ENCODE measurements at places on chromosomes 7 and 10.

DNA sequence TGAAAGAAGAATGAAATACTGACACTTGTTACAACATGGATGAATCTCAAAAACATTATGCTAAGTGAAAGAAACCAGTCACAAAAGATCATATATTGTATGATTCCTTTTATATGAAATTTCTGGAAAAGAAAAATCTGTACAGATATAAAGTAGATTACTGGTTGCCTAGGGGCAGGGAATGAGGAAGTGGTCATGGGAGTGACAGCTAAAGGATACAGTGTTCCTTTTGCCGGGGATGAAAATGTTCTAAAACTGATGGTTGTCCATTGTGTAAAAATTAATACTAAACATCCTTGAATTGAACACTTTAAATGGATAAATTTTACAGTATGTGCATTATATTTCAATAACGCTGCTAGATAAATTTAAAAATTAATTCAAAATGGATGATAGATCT is 25.1 kb downstream of the ALOX5 start:
- DNase-seq: no peak

DNA sequence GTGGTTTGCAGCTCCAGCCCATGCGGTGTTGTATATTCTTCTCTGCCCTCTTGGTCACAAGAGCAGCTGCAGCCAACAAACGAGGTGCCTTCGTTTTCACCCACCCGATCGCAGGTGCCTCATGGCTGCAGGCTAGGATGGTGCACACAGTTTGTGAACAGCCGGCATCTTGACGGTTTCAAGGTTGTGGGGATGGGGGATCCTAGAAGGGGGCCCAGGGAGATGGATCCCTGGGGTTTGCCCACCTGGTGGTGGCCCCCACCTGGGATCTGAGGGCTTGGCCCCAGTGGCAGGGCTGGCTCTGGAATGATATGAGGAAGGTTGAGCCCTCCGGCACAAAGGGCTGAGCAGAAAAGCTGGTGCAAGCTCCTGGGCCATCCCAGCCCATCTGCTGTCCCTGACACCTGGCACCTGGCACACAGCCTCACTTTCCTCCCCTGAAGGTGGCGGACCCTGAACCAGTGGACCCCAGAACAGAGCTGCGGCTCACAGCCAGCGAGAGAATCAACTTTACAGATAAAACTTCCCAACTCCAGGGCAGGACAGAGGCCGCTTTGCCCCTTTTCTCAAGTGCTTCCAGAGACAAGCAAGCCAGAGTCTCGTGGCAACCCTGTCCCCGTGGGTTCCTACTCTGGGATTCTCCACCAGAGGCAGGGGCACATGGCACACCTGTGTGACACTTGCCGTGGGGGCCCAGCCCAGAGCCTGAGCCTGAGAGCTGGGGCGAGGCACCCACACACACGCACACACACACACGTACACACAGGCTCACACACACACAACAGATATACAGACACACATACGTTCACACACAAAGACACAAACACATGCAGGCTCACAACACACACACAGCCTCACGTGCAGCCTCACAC is 177.3 kb upstream of the PPP2R2D start:
- no peak for DNase-seq

GRCh38 chr10:100972115-100972903 is 3.0 kb downstream of the SEMA4G start:
- DNase-seq: no peak

GRCh38 chr7:30321882-30322192 is 37.4 kb downstream of the ZNRF2 start:
- no peak for DNase-seq

GRCh38 chr10:31058795-31059703 is 27.4 kb upstream of the ZNF438 start:
- no peak for DNase-seq

DNA sequence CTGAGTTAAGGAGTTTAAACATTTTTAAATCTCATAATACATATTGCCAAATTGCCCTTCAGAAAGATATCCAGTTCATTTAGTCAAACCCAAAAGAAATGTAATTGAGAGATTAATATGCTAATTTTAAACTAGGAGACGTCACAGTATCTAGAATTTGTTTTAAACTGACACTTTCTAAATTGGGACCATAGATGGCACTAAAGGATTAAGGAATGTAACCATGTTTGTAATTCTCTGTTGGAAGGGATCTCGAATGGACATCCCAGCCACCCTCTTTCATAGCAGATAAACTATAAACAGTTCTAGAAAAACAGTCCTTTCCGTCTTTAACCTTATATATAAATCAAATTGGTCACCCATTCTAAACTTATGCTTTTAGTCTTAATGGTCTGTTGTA is 30.0 kb upstream of the SAMD9L start:
- peak; percentile 16 for DNase-seq

DNA sequence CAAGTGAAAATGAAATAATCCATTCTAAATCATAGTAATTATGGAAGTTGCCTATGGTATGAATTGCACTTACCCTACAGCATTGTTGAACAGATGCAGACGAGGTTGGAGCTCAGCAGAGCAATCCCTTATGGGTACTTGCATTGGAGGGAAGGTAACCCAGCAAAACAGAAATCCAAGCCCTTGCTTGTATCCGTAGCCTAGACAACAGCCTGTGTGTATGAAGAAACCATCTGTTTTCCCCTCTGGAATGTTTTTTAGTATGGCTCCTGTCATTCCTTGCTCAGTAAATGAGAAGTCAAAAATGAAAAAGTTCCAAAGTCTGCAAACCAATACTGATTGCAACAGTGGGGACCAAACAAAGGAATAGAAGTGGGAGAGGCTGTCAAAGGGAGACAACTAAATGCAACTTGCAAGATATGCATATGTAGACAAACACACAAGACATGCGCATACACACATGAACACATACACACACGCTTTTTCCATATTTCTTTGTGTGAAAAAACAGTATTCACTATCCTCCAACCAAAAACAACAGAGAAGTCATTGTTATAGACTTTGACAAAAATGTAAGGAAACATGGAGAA is 260.8 kb downstream of the DYNC1I1 start:
- no peak for DNase-seq

- DNase-seq: no peak
These were observed 1.0 kb downstream of the SYPL1 start for GRCh38 chr7:106110885-106111654.

DNA sequence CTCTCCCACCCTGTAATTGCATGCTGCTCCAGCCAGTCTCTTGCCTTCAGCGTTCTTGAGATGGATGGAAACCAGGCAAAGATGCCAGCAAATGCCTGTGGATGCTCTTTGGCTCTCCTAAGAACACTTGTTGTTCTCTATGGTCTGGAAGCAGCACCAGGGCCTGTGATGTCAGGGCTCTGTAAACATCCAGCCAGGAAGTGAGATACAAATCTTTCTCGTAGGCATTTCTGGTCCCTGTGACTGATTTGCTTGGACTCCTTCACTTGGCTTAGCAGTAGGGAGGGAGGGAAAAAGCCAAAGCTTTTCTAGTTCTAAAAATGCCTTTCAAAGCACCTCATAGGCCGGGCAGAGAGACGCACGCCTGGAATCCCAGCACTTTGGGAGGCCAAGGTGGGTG is 201.3 kb downstream of the REEP3 start:
- DNase-seq: peak; percentile 36

- DNase-seq: peak; percentile 73
These were observed 159.6 kb downstream of the PARD3 start for GRCh38 chr10:34655286-34656170.

GRCh38 chr10:20381761-20382160 is 515.4 kb downstream of the NEBL start:
- DNase-seq: no peak

- peak; percentile 64 for DNase-seq
These were observed 124.3 kb downstream of the CUX1 start for GRCh38 chr7:101941481-101942383.

DNA sequence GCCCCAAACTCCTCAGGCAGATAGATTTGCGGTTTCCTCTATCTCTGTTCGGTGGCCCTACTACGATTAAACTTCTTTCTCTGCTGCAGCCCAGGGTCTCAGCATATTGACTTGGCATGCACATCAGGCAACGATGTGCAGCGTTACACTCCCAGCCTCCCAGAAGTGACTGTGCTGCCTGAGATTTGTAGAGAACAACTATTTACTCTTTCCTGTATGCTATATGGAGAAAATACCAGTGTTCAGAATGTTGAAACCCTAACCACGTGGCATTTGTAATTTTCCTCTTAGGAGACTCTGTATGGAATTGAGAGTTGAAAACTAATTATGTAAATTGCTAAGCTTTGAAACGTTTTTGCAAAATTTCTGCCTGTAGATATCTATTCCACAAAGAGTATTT is 50.9 kb downstream of the GNAI1 start:
- DNase-seq: no peak

DNA sequence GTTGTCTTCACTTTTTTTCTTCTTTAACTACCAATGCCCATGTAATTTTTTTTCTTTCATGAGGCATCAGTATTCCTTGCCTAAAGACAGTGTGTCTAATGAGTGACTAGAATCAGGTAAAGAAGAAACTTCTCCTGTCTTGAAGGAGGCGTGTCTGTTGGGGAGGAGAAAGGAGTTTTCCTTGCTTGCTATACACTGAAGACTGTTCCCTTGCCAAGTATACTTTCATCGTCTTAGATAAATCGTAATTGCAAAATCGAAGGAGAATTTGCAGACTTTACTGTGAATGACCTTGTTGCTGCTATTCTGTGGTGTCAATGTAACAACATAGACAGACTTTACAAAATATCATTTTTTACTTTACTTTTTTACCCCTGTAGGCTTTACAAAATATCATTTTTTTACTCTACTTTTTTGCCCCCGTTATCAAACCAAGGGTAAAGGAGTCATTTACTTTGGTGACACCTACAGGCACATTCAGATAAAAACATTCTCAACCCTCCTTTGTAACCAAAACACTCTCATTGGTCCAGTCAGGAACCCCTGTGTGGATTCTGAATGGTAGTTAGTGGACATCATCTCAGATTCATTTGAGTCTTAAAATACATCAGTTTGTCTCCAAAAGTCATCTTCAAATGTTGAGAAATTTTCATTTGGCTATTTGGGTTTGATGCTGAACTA is 232.4 kb downstream of the AHR start:
- peak; percentile 42 for DNase-seq

DNA sequence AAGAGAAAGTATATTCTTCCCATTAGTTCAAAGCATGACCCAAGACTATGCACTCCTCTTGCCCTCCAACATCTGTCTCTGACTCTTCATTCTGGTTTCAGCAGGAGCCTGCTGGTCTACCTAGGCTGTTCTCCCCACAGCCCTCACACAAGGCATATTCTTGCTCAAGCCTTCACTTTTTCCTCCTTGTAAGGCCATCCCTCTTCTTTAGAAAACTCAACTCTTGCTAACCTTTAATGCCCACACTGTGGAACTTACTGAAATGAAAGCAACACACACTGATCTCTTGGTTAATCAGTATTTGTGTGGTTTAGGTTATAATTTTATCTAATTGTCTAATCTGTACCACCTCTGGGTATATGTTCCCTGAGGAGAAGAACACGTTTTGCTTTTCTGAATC is 75.8 kb downstream of the PRKCQ start:
- DNase-seq: no peak

DNA sequence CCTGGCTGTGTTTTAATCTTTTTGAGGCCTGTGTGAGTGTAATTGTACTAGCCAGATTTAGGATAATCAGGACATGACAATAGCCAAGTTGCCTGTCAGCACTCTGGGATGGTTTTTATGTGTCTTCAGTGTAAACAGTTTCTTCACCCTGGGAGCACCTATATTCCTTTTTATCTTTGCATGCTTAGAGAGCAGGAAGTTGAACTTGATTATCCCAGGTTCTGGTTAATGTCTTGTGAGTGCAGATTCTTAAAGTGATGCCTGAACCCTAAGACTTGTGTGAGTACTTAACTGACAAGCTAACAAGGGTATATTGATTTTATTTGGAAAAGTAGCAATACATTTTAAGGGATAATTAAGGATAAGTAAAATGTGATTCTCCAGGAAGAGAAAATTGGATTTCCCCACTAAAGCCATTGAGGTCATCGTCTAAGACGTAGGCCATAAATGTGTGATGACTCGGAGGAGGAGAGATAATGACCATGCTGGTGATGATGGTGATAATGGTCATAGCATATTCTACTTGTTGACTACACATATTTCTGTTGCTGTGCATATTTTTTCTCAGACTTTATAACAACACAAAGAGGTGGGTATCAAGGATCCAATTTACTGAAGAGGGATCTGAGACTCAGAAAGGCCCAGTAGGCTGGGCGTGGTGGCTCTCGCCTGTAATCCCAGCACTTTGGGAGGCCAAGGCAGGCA is 234.7 kb downstream of the CAMK1D start:
- no peak for DNase-seq

GRCh38 chr10:103241262-103242011 is 4.2 kb upstream of the RPEL1 start:
- peak; percentile 56 for DNase-seq

DNA sequence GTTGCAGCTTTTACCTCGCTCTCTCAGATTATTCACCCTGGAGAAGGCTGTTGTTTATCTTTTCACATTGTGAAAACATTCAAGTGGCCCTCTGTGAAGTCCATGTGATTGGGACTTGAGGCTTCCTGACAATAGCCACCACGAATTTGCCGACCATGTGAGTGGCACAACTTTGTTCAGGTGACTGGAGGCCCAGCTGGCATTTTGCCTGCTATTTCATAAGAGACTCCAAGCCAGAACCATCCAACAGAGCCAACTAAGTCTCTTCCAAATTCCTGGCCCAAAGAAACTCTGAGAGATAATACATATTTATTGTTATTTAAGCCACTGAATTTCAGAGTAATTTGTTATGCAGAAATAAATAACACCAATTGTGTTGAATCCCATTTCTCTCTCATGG is 38.2 kb upstream of the CCSER2 start:
- no peak for DNase-seq

GRCh38 chr7:20796500-20796899 is 9.8 kb upstream of the SP8 start:
- DNase-seq: no peak

DNA sequence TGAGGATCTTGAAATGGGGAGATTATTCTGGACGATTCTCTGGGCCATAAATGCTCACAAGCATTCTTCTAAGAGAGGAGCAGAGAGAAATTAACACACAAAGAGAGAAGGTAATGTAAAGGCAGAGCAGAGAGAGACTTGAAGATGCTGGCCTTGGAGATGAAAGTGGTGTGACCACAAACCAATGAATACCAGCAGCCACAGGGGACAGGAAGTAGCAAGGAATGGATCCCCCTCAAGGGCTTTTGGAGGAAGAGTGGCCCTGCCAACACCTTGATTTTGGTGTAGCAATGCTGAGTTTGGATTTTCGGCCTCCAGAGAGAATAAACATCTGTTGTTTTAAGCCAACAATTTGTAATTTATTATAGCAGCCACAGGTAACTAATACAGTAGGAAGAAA is 1155.6 kb downstream of the TYW1 start:
- no peak for DNase-seq

All from fibroblast of skin of scalp (primary cell).